ENCODE measurements at places on chromosomes 6 and 20.
A peak's percentile ranks its signal among the peaks of the same experiment; 100 is the strongest.

DNA sequence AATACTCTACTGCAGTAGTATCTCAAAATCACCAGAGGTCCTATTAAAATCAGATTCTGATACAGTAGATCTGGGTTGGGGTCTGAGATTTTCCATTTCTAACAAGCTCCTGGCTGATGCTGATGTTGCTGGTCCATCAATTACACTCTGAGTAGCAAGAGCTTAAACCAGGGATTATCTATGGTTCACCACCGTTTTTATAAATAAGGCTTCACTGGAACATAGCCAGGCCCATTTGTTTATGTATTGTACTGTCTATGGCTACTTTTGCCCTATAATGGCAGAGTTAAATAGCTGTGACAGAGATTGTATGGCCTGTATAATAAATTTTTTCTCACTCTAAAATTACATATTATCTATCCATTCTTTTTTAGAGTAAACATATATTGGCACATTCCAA lies 53.0 kb downstream of the NUDT3 start:
- DNase-seq: no peak

DNA sequence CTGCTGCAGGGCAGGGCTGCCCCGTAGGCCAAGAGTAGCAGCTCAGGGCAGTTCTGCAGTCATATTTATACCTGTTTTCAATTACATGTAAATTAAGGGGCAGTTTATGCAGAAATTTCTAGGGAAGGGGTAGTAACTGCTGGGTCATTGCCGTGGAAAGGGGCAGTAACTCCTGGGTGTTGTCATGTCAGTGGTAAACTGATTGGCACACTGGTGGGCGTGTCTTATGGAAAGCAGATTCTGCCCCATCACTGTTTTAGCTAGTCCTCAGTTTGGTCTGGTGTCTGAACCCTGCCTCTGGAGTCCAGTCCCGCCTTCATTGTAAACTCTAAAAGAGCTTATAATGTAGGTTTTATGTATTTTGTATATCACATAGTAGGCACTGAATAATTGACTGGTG lies 22.1 kb downstream of the MAP3K4 start:
- DNase-seq: peak; percentile 63

DNA sequence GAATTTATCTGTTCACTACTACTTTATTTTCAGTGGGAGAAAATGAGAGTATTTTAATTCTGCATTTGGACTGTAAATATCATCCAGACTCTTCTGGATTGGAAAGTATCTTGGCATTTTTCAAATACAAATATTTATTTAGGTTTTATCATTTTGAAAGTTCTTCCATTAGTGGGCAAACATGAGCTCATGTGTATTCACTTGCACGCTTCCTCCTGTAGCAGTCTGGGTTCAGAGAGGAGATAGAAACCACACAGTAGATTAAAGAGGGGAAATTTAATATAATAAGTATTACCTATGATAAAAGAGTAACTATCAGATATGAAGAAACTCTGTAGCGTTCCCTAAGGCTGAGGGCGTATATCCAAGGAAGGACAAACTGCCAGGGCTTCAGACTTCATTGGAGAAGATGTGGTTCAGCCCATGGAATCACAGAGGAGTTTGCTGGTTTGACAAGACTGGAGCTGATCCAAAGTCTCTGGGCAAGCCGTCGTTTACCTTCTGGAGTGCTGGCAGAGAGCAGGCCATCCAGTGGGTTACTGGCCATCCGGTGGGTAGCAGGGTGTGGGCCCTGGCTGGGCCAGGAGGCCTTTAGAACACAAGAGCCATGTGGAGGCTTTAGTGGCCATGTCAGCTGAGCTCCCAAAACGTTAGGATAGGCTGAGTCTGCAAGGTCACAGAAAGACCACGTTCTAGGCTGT lies 44.3 kb downstream of the KCNS1 start:
- no peak for DNase-seq

DNA sequence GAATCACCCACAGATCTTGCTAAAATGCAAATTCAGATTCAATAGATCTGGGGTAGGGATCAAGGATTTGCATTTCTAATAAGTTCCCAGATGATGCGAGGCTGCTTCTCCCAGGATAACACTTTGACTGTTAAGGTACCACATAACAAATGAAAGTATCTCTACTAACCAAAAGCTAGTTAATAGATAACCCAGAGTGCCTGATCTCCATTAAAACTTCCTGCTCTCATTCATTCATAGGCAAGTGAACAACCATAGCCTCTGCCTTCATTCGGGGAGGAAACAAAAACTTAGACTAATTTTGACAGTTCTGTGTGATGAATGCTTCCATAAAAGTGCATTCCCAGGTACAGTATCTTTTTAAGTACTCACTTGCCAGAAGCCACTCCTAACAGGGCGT lies 265.6 kb upstream of the BTBD3 start:
- DNase-seq: no peak

GRCh38 chr20:53081916-53082863 lies 110.0 kb downstream of the TSHZ2 start:
- DNase-seq: no peak

DNA sequence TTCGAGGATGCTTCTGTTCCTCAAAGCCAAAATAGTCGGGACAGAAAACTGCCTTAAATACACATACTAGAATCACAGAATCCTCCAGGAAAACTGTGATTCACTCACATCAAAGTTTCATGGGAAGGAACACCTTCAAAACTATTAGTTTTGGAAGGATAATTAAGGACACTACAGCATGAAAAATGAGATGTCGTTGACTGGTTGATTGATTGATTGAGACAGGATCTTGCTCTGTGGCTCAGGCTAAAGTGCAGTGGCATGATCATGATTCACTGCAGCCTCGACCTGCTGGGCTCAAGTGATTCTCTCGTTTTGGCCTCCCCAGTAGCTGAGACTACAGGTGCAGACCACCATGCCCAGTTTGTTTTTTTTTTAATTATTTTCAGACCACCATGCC lies 25.7 kb upstream of the MAP3K4 start:
- DNase-seq: no peak

- DNase-seq: no peak
Measured at GRCh38 chr6:79776076-79776475, 144.9 kb downstream of the SH3BGRL2 start.

DNA sequence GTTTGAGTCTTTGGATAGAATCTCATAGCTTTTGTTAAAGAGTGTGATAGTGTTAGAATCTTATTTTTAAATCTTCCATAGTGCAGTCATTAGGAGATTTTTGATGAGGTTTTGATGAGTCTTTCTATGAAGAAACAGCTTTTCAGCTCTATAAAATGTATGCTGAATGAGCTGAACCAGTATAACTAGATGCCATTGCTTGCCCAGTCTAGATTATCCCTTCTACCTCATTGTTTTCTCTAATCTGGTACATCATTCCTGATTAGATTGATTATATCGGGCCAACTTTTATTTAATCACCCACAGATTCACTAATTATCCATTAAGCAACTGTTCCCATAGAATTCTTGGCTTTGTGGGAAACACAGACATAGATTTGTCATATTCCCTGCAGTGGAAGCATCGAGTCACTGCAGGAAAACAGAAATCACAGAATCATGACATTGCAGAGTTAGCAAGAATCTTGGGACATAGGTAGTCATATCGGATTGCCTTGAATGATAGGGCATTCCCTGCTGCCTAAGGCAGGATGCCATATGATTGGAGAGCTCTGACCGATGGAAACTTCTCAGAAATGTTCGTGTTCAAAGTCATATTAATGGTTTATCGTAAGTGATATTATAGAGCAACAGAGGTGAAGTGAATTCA lies 882.7 kb upstream of the FLRT3 start:
- no peak for DNase-seq

DNA sequence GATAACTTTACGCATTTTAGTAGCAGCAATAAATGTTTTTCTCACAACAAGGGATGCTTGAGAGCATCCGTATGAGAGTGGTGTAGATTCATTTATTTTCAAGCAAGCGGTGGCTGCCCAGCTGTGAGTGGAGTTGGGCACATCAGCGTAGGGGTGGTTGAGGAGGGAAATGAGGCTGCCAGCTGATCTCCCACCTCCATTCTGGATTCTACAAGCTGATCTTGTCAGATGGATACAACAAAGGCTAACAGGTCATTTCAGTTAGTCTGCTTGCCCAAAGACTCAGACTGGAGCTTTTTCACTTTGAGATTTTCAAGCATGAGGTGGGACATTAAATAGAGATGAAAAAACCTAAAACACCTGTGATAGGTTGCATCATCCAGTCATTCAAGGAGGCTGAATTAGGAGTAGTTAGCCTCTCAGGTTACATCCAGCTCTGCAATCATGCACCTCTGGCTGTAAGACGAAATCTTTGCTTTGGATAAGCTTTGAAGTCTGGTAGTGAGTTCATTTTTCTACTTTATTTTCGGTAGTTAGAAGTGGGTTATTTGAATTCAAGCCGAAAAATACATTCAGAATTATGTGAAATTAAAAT lies 1.9 kb upstream of the BACH2 start:
- no peak for DNase-seq

All from hematopoietic multipotent progenitor cell treated with erythropoietin and hydrocortisone succinate and interleukin-3 and kit ligand, for 6 days (in vitro differentiated cells).